ENCODE measurements at places on chromosomes 3 and 15. TPM values are rescaled to one million over a fixed set of nuclear protein-coding genes. Genes with fewer than 3 reads are reported as not detected.

DNA sequence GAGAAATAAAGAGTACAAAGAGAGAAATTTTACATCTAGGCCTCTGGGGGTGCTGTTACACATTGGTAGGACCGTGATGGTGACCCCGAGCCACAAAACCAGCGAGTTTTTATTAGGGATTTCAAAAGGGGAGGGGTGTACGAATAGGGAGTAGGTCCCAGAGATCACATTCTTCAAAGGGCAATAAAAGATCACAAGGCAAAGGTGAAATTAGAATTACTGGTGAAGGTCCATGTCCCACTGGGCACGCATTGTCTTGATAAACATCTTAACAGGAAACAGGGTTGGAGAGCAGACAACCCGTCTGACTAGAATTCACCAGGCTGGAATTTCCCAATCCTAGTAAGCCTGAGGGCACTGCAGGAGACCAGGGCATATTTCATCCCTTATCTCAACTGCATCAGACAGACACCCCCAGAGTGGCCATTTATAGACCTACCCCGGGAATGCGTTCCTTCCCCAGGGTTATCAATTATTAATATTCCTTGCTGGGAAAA is 4.3 kb downstream of the IRAK2 start:
- no peak overlapping the region for H3K27ac ChIP-seq
- no peaks in the 10 kb centered on the region for H3K27me3 ChIP-seq
- no peak overlapping the region for H3K4me3 ChIP-seq

Gene LIPC
- total RNA-seq: 1.5 TPM

Gene C3orf85
- not detected for total RNA-seq

DNA sequence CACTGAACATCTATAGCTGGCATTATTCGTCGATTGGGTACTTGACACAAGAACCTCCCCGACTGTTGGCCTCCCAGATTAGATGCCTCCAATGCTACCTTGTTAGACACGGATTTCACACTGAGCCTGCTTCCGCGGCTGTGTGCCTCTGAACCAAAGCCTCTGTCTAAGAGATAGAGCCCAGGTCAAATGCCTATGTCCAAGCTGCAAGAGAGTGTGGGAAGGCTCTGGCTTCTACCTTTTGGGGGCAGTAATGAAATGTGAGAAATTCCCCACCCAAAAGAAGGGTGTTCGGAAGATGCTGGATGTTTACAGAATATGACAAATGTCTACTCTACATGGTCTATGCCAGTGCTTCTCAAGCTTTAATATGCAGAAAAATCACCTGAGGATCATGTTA is 2.0 kb upstream of the RPUSD2 start:
- no peak for DNase-seq
- no peaks in the 10 kb centered on the region for H3K27me3 ChIP-seq
- H3K36me3 ChIP-seq: peaks cover 14% of the 10 kb centered on the region
- peaks cover 58% of the 10 kb centered on the region for H3K4me1 ChIP-seq
- H3K4me3 ChIP-seq: no peak overlapping the region

DNA sequence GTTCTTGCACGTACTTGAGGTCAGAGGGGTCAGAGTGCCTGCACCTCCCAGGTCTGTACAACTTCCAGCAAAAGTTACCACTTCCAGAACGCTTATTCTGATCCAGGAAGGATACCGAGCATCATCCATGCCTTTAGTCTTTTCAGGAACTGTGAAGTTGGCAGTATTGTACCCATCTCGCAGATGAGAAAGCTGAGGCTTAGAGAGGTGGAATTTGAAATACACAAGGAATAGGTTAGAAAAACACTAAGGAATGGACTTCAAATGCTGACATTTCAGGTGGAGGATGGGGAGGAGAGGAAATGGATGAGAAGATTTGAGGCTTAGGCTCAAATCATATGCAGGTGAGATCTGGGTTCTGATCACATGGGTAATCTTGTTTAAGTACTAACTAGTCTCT is 11.2 kb downstream of the ESYT3 start:
- DNase-seq: no peak
- no peaks in the 10 kb centered on the region for H3K36me3 ChIP-seq
- no peak overlapping the region for H3K4me3 ChIP-seq
- H3K4me1 ChIP-seq: peaks cover 3% of the 10 kb centered on the region
- H3K27ac ChIP-seq: no peak overlapping the region
- H3K27me3 ChIP-seq: no peaks in the 10 kb centered on the region

- no peak overlapping the region for H3K27ac ChIP-seq
- H3K27me3 ChIP-seq: no peaks in the 10 kb centered on the region
- DNase-seq: no peak
- H3K36me3 ChIP-seq: peaks cover 79% of the 10 kb centered on the region
- H3K4me1 ChIP-seq: peaks cover 20% of the 10 kb centered on the region
Observed at GRCh38 chr3:196810963-196811581, 56.6 kb upstream of the SENP5 start.

GRCh38 chr3:152556731-152557254 is 278.1 kb upstream of the P2RY1 start:
- peak overlapping the region; percentile 90 for H3K27ac ChIP-seq
- DNase-seq: peak; percentile 23
- no peaks in the 10 kb centered on the region for H3K36me3 ChIP-seq
- no peaks in the 10 kb centered on the region for H3K27me3 ChIP-seq

DNA sequence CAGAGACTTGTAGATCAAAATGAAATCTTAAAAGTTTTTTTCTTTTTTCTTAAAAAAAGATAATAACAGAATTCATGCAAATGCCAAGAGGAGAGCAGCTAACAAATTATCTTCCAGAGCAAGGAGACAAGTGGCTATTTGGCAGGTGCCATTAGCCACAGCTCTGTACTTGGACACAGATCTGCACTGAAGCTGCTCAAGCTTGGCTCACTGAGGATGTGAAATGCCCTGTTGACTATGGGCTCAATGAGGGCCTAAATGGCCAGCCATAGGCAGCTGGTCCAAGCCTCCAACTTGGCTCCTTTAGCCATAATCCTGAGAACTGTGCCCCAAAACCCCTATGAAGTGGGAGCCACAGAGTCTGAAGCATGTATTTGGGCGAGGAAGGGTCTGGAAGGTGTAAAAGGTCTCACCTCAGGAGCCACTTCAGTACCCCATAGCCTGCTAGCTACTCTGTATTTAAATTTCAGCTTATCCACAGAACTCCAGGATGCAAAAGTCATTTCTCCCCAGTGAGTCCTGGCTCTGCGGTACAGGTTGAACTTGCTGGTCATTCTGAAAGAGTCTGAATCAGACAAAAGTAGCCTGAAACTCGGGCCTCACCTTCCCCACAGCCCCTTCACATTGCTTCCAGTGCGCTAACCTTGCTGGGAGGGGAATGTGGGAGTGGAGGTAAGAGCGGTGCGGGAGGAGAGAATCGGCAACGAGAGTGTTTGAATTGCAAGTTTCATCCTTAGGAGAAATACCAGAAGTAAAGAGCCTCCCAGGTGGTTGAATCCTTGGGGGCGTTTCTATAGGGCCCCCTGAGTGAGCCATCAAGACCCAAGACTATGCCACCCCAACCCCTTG is 48.0 kb downstream of the ZIC4 start:
- H3K27me3 ChIP-seq: peaks cover 99% of the 10 kb centered on the region
- no peak for DNase-seq
- no peak overlapping the region for H3K27ac ChIP-seq
- peaks cover 7% of the 10 kb centered on the region for H3K4me1 ChIP-seq

DNA sequence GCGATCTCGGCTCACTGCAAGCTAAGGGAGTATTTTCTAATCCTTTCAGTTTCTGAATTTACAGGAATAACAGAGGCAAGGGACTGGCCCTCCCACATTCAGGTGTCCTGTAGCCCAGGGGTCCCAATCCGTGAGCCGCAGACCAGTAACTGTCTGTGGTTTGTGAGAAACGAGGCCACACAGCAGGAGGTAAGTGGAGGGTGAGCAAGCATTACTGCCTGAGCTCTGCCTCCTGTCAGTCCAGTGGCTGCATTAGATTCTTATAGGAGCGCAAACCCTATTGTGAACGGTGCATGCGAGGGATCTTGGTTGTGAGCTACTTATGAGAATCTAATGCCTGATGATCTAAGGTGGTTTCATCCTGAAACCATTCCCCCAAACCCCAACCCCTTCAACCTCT is 5.0 kb upstream of the IL17RC start:
- H3K36me3 ChIP-seq: no peaks in the 10 kb centered on the region
- DNase-seq: no peak
- no peaks in the 10 kb centered on the region for H3K27me3 ChIP-seq
- H3K27ac ChIP-seq: no peak overlapping the region

Gene ZCWPW2
- total RNA-seq: 2.2 TPM

Data from left ventricle myocardium inferior (tissue), 1 donor.